ENCODE measurements at places on chromosomes 7 and 10.

- DNase-seq: no peak
Measured at GRCh38 chr10:99429517-99430095, 818 bp downstream of the GOT1 start.

- DNase-seq: no peak
Measured at GRCh38 chr7:139941421-139941820, 112.4 kb downstream of the TBXAS1 start.

- peak; percentile 20 for DNase-seq
Measured at GRCh38 chr7:75931680-75932079, 16.7 kb downstream of the POR start.

- no peak for DNase-seq
Measured at GRCh38 chr7:95867309-95867708, 95.0 kb downstream of the DYNC1I1 start.

DNA sequence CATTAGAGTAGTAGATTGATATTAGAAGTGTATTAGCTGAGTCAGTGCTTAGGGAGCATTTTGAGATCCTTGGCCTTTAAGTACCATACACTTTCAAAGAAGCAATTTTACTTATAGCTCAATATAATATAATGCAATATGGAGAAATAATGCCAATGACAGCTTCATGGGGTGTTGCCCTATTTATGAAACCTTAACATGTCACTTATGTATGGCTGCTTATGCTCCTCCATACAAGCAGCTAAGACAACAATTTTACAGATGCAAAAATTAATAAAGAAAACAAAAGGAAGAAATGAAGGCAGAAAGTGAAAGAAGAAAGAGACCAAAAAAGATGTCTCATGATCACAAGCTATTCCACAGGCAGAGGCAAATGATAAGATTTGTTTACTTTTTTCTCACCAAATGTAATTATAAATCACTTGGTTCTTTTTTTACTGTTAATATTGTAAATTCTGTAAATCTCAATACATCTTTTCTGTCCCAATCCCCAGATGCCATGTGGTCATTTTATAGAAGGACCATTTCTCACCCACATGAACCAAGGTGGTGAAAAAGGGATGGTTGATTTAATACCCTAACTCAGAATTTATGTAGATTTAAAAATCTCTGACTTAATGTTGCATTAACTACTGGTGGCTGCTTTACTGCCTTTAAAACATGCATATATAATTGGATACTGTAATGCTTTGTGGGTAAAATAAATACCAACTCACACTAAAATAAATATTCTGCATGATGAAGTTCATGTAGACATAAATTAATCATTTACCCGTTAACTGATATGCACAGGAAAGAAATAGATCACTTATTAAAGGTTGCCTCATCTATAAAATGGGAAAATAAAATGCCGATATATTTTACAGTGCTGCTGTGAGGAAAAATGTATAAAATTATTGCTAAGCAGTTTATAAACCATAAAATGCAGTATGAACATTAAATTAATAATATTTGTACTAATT lies 33.5 kb upstream of the RHOBTB1 start:
- no peak for DNase-seq

DNA sequence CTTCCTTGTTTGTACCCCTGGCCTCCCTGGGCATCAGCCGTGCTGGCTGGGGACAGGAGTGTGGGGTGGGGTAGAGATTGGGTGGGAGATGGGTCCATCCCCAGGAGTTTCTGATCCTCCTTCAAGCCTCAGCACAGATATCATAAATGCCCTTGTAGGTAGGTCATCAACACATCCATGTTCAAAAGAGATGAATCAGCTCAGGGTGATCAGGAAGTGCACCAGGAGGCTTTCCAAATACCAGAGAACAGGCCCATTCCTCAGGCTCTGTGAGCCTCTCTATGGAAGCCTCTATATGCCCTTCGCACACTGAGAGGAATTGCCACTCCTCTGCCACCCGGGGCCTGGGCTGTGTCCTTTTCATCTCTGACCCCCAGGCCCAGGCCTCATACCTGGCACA lies 31.9 kb upstream of the ADCYAP1R1 start:
- no peak for DNase-seq

DNA sequence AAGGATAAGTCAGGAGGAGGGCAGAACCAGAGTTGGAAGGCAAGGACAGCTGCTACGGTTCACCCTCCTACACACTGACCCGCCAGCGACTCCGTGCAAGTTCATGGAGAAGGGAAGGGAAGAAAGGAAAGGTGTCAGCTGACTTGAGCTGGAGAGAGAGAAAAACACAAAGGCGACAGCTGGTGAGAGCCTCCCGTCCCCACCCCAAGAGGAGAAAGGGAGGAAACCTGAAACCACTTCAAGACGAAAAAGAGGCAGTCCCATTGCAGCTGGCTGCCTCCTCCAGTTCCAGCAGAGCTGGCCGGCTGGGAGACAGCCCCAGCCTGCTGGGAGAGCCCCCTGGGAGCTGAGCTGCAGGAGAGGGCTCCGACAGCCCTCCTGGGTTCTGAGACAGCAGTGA lies 75.2 kb downstream of the PARD3 start:
- peak; percentile 83 for DNase-seq

GRCh38 chr10:117553142-117553814 lies 10.7 kb downstream of the EMX2 start:
- DNase-seq: no peak

GRCh38 chr7:103797647-103798307 lies 191.7 kb downstream of the RELN start:
- no peak for DNase-seq

- no peak for DNase-seq
Measured at GRCh38 chr7:121180436-121181063, 148.2 kb upstream of the WNT16 start.

DNA sequence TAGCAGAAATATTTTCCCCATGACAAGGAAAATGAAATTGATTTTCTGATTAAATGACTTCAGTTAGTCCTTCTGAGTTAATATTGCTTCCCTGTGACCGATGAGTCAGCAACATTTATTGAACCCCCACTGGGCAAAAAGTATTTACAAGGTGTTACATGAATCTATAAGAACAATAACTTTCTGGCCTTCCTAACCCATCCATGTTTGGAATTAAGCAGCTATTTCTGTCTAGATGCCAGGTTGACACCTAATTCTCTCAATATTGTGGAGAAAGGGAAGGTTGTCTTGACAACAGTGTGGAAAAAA lies 112.9 kb upstream of the JAZF1 start:
- no peak for DNase-seq

DNA sequence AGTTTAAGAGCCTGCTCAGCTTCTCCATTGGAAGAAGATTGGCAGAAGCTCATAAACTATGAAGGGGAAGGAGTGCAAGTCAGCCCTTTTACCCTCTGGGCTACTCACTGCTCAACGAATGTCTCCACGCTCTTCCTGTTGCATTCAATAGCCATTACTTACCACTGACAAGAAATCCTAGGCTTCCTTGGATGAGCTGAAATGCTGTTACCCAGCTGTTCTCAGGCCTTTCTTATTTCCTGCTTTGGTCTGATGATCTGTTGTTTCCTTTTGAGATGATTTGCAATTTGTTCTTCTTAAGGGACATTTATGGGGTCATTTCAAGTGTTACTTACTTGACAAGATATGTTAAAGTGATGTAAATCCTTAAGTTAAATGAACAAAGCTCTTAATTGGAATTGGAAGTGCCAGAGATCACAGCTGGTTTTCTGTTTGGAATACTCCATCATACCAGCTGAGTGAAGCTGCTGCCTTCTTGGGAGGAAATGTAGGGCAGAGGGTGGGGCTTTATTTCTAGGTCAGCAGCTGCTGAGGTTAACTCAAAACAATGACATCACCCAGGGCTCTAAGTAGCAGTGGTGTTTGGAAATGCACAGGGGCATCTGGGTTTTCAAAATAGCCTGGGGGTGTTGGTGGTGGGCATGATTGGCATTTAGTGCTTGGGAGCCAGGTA lies 170.0 kb downstream of the PRKCQ start:
- DNase-seq: no peak

DNA sequence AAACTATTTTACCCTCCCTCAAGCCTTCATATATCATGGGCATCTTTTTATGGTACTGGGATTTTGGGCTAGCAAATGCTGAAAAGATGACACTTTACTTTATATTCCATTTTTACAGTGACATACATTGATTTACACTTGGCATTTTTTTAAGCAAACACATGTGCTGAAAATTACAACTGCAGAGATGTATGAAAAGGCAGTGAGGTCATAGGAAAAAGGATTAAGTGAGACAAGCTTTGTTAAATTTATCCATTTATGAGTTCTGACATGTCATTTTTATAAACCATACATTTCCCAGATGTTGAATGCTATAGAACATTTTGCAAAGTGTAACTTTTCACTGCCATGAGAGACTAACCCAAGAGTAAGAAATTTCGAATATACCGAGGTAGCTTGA lies 68.8 kb upstream of the RSU1 start:
- no peak for DNase-seq

- DNase-seq: no peak
Measured at GRCh38 chr10:98172073-98172472, 37.6 kb downstream of the R3HCC1L start.

GRCh38 chr7:651032-651728 lies 75.3 kb upstream of the DNAAF5 start:
- no peak for DNase-seq

- DNase-seq: no peak
Measured at GRCh38 chr10:99667108-99667751, 7.9 kb downstream of the ENTPD7 start.

DNA sequence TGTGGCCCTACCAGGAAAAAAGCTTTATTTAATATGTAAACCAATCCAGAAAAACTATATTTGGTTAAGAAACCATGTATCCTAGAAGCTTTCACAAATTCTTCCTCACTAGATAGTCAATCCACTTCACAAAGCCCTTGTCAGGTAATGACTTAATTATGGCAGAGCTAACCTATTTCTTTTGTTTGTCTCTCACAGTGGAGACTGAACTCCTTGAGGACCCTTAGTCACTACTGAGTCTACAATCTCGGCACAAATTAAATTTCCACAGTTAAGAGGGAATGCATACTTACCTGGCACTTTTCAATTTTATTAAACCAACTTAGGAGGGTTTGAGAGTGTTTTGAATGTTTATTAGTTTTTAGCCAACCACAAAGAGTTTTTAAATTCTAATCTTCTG lies 23.0 kb downstream of the WAPL start:
- no peak for DNase-seq

GRCh38 chr10:119393421-119393820 lies 149.1 kb downstream of the RGS10 start:
- no peak for DNase-seq

DNA sequence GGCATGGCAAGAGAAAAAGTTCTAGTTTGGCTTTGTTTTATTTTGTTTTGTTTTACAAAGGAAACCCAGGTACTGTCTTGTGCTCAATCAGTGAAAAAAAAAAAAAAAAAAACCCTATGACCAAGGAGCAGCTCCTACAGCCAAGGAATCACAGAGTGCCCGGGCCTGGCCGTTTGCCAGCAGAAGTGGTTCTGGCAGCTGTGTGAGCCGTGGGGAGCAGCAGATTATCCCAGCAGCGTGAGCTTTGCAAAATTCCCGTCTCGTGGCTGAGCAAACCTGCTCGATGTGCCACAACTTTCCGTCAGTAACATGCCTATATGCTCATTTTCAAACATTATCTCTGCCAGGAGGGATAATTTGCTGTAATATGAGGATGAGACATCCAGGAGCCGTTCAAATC lies 293.7 kb downstream of the POU6F2 start:
- DNase-seq: peak; percentile 30

- no peak for DNase-seq
Measured at GRCh38 chr7:135971366-135971725, 5.8 kb downstream of the MTPN start.

DNA sequence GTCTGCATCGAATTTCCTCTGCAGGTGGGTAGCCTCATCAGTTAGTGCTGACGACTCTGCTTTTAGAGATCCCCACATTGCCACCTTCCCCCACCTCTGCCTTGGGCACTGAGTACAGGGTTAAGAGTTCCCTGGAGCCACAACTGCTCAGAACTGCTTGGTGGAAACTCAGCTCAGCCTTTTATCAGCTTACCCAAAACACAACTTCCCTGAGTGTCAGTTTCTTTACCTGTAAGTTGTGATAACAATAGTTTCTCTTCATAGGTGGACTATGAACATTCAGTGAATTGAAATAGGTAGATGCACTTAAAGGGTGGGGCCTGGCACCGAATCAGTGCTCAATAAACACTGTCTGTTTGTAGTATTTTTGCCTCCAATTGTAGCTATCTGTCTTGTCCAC lies 11.3 kb downstream of the ASB13 start:
- DNase-seq: no peak

- DNase-seq: no peak
Measured at GRCh38 chr10:23024002-23024401, 71.4 kb upstream of the MSRB2 start.

GRCh38 chr7:50411332-50411731 lies 38.8 kb downstream of the FIGNL1 start:
- no peak for DNase-seq

DNA sequence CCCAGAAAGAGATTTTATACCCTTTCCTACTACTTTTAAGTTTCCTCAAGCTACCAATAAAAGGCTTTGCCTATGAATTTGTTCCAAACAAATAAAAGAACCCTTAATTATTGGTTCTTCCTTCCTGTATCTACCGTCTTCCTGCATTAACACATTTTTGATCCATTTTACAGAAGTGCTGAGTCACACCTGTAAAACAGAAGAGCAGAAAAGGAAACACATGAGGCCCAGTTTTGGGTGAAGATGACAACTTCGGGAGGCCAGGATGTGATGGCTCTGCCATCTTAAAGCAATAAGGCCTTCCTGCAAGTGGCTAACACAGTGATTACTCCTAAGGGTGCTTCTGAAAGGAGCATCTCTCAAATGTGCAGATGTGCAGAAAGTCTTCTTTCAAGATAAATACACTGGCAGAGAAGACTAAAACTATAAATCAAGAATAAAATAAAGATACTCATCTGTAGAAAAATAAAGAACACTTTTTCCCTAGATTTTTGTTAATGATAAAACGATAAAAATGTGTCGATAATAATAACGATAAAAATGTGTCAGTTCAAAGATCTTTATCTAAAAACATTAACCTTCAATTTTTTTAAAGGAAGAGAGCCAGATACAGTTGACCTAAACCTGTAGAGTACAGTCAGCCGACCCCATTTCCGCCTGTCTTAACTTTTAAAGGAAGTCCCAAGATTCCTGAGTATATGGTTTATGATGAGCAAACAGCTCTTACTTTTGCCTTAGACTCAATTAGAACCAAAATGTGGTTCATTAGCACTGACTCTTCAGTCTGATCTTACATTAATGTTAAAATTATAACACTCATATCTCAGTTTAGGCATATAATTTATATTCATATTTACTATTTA lies 108.6 kb downstream of the UBE2H start:
- DNase-seq: no peak

- DNase-seq: no peak
Measured at GRCh38 chr10:102657984-102658724, 13.9 kb downstream of the TRIM8 start.

- no peak for DNase-seq
Measured at GRCh38 chr10:11831520-11831951, 8.4 kb downstream of the PROSER2 start.

GRCh38 chr7:8226501-8226900 lies 35.5 kb downstream of the ICA1 start:
- DNase-seq: no peak

Data from SK-N-DZ (cell line).